ENCODE measurements at places on chromosomes 6 and 20.

DNA sequence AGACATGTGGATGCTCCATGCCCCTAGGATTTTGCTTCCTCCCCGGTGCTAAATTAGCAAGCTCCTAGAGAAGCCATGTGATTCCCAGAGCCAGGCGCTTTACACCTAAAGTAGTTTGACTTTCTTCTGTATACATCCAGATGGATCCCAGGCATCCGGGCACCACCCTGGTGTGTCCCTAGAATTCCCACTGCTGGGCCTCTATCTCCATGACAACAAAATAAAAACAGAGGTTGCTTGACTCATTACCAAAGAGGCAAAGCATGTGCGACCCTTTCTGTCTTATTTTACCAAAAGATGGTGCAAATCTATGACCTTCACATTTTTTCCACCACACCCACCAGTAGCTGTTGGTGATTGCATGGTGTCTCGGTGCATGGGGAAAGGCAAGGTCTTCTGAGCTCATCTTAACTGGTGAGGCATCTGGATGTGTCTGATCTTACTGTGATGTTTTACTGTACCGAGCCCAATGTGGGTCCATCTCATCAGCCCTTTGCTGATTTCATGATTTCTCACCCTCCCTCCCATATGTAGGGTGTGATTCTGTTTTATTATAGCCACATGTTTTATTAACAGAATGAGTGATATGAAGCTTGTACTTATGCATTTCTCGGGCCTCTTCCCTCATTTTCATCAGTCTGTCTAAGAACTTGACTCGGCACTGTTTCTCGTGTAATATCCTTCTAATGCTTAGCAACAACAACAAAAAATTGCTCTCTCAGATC lies 27.4 kb upstream of the VAPB start:
- DNase-seq: no peak

DNA sequence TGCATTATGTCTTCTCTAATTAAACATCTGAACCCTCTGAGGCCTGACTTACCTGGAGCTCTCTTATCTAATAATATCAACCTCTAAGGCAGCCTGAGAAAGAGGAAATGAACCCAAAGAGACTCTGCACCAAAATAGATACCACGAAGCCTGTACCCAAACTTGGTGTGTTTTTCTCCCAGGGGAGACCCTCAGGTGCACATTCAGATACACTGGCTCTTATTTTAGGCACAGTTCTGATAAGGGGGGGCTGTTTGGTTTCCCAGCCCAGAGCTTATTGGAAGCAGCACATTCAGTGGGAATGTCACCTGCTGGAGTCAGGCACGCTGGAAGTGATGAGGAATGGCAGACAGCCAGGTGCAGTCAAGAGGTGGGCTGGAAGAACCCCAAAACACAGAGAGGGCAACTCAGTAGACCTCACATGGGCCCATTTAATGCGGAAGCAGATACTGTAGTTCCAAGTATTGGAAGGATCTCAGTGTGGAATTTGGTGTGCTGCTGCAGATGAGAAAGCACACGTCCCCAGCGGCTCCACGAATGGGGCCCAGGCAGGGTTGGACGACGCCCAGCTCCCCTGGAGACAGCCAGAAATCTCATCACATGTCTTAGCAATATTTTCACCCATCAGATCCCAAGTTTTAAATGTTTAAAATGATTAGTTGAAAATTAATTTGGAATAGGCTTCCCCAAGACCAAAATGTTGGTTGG lies 9.7 kb upstream of the CCR6 start:
- DNase-seq: no peak

GRCh38 chr6:71157345-71157744 lies 131.3 kb upstream of the OGFRL1 start:
- DNase-seq: no peak

DNA sequence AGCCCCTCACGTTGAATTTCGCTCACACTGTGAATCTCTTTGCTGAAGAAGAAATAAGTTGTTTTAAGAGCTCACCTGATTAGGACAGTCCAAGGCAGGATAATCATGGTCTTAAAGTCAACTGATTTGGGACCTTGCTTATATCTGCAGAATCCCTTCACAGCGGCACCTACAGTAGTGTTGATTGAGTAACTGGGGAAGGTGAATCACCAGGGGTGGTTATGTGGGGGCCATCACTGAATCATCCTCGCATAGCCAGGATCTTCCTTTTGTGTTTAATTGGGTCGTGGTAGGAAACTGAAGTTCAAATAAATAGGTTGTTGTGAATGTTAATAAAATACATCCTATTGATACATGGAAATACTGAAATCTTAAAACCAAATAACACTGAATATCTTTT lies 20.2 kb upstream of the MICA start:
- no peak for DNase-seq

- no peak for DNase-seq
These were observed 151.7 kb upstream of the AKAP12 start for GRCh38 chr6:151087861-151088598.

GRCh38 chr20:7193681-7194080 lies 426.2 kb downstream of the BMP2 start:
- DNase-seq: no peak

DNA sequence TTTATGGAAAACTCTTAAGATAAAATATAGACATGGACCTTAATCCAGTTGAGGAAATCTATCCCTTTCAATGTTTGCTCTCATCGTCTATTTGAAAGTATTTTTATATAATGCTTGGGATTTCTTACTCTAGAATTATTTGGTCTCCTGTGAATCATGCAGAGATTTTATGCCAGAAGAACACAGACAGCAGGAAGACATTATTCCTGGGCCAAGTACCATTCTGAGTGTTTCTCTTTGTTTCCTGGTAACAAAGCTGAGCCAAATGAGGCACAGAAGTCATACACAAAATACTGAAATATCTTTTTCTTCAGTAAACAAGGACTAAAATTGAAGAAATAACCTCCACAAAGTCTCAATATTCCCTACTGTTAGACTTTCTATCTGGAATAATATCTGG lies 538.2 kb upstream of the EYS start:
- no peak for DNase-seq

- no peak for DNase-seq
These were observed 152.3 kb downstream of the CDC5L start for GRCh38 chr6:44539701-44540355.

DNA sequence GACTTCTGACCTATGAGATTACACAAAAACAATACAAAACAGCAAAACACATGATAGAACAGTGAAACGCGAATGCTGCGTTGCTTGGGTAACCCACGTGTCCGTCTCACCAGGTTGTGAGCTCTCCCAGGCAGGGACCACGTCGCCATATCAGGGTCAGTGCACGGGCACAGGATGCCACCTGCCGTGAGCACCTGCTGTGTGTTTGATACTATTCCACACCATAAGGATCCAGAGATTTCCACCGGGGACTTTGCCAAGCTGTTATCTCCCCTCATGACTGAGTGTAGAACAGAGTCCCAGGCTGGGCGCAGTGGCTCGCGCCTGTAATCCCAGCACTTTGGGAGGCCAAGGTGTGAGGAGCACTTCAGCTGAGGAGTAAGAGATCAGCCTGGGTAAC lies 288.0 kb downstream of the BMP7 start:
- no peak for DNase-seq
